Stimulated activated CD8-positive, alpha-beta memory T cell treated with anti-CD3 and anti-CD28 coated beads, Interleukin-4, amount 100 ng/mL, for 4 hours (primary cell): ENCODE measurements at places on chromosomes 1 and 21.
A peak's percentile ranks its signal among the peaks of the same experiment; 100 is the strongest.

GRCh38 chr1:161782886-161783285 lies 16.8 kb downstream of the ATF6 start:
- no peak for DNase-seq

- no peak for DNase-seq
Measured at GRCh38 chr1:220992705-220993052, 113.4 kb downstream of the HLX start.

- no peak for DNase-seq
Measured at GRCh38 chr1:3553166-3553939, 58.0 kb downstream of the MEGF6 start.

DNA sequence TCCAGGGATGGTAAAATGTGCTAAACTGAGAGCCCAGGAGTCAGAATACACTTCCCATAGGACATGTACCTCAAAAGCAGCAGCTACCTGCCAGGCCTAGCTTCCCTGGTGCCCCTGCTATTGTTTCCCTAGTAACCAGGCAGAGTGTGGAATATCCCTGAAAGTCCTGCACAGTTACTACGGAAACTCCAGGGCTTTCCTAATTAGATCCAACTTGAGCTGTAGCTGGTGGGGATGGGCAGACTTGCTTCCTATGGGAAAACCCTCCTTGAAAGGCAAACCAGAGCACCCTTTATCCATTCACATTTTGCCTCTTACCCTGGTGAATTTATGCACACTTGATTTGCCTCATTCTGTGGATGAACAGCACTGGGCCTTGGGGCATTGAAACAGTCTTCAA lies 559.9 kb upstream of the PBX1 start:
- no peak for DNase-seq

GRCh38 chr1:245444945-245445344 lies 290.2 kb downstream of the KIF26B start:
- DNase-seq, result no peak

- DNase-seq, result no peak
Measured at GRCh38 chr1:186435336-186435735, 25.6 kb downstream of the PDC start.

DNA sequence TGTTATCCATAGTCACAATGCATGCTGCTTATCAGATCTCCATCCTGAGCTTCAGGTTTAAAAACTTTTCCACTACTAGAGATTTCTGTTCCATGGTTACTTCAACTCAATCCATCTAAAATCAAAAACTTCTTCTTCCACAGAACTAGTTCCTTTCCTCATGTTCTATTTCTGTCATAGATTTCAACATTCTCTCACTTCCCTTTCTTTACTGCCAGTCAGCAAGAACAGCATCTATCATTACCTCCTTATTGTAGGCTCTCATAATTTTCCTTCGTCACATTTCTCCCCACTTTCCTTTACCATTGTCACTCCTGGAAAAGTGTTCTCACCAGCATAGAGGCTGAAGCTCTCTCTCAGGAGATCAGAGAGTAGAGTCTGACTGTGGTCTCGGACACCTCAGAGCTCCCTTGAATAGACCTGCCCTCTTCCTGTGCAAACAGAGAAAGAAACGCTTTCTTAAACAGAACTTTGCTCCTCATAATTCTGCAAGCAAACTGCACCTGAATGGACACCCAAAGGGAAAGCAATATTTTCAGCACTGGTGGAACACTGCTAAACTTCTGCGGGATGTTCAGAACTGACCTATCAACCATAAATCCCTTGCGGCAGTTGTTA lies 48.7 kb upstream of the KIRREL1 start:
- no peak for DNase-seq

GRCh38 chr1:26158908-26159742 lies at the start of gene FAM110D:
TSS of gene FAM110D (plus strand) at chr1:26159079. CDS start at chr1:26161292, 2,213 bp downstream.
- no peak for DNase-seq

DNA sequence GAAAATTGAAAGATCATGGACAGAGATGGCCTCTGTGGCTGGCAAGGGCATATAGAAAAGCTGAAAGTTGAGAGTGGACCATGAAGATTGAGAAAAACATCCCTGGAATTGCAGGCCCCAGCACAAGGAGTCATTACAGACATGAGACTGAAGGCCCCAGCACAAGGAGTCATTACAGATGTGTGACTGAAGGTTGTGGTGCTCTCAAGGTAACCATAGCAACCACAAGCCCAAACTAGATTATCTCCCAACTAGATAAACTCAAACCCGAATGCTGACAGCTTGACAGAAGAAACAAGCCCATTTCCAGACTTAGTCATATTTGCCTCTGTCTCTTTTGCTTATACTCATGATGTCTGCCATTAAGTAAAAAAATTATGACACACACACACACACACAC lies 1252.1 kb upstream of the ADGRL4 start:
- DNase-seq, result no peak

DNA sequence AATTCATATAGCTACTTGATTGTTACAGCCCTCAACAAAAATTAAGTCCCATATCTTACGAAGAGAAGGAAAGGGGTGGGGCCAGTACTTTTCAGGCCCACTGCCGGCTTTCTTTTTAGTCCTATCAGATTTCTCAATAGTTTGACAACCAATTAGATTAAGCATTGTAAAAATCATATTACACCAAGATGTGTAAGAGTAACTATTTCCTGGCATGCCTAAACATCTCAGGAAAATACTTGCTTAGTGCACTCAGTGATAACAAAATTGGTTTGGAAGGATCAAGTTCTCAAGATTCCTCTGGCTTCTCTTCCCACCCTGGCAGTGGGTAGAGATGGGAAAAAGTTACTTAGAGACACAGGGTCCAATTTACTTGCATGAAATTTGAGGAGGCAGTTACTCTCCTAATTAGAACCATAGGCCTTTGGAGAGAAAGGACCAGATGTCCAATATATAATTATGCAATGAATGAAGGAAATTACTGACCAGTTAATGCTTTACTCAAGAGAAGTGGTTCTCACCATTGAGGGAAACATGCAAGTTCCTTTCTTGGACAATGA lies 30.1 kb downstream of the STPG1 start:
- no peak for DNase-seq

GRCh38 chr1:168453056-168453455 lies 90.7 kb downstream of the XCL2 start:
- no peak for DNase-seq

- no peak for DNase-seq
Measured at GRCh38 chr1:229758101-229759036, 132.3 kb downstream of the URB2 start.

- DNase-seq, result no peak
Measured at GRCh38 chr21:37862536-37862935, 53.7 kb downstream of the KCNJ6 start.

DNA sequence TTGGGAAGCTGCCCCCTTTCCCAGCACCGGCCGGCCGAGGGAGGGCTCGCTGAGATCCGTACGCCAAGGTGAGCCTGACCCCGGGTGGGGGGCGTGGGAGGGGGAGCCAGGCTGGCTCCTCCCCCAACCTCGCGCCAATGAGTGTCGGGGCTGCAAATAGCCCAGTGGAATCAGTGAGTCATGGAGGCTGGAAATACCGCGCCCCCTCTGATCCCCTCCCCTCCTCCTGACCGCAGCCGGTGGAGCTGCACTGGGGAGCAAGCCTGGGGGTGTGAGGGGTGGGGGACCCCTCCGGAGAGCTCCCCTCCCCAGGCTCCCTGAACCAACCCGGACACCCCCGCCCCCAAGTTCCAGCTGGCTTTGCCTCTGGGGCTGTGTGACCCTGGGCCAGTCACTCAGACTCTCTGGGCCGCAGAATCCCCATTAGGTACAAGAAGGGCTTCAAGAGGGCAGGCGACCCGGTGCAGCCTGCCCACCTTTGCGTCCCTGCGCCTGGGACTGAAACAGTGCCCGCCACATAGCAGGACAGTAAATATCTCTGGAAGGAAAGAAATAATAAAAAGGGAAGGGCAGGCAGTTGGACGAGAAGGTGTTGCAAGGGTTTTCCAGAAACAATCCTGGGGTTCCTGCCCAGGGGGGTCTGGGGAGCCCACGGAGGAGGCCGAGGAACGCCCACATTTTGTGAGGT lies 4.5 kb downstream of the HSPB7 start:
- peak; percentile 30 for DNase-seq
